ENCODE measurements at places on chromosomes 13 and 19. TPM values are rescaled to one million over a fixed set of nuclear protein-coding genes. Genes with fewer than 3 reads are reported as not detected.

Gene SLITRK5
- total RNA-seq, result 1.6 TPM

DNA sequence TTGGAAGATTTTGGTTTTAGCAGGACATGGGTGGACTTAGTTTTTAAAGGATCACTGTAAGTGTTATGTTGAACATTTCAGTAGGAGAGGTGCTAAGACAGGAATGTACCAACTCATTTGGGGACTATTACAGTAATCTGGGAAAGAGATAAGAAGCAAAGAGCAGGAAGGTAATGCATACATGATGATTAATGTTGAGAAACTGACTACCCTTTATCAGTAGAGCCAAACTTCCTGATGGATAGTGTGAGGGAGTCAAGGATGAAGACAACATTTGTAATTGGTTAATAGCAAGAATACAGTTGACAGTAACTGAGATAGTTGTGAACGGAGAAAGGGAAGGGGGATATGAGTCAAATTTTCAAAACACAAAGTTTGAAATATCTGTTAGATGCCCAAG is 421.9 kb upstream of the PRR20A start:
- no peak for DNase-seq

DNA sequence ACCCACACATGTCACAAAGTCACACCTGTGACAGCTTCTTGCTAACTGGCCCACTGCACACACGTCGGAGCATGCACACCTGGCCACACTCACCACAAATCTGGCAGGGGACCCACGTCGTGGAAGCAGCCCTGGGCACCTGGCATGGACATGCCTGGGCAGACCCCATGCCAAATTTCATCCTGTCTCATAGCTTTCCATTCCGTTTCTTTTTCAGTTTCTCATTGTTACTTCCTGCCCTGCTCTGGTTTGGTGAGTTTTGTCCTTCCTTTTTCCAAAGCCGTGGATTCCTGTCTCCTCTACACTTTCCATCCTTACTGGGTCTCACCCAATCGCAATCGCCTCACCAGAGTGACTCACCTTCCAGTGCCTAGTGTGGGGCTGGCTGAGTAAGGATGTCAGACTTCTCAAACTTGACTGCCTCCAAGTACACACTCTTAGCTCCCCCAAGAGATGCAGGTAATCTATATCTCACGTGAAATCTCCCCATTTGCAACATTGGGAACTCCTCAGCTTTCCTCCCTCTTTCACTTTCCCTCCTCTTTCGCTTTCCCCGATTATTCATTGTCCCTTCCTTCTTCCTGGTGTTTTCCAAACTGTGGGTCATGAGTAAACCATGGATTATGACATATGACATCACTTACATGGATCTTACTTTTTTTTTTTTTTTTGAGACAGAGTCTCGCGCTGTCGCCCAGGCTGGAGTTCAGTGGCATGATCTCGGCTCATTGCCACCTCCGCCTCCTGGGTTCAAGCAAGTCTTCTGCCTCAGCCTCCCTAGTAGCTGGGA is 1.6 kb upstream of the BBC3 start:
- DNase-seq, result no peak

- DNase-seq, result no peak
Observed at GRCh38 chr13:112029143-112029542, 37.8 kb upstream of the SOX1 start.

DNA sequence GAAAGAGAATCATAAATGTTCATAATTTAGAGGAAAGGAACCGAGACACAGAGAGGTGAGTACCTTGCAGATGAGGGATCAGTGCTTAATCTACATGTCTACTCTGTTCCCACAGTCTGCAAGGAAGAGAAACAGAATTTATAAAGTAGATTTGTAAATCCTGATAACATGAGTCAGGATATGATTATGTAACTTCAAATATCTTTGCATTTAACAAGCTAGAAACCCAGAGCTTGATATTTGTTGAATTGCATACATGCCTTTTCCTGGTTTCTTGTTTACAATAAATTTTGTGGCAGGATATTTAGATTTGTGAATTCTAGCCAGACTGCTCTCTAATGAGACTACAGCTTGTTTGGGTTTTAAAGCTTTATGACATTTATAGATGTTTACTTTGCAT is 219.2 kb downstream of the ENOX1 start:
- DNase-seq, result no peak

- no peak for DNase-seq
Observed at GRCh38 chr13:65112123-65112522, 2118.0 kb downstream of the PCDH9 start.

GRCh38 chr13:51869916-51870315 is 8.1 kb downstream of the CCDC70 start:
- no peak for DNase-seq

Data from muscle of leg (tissue), 16 donors.